ENCODE measurements at places on chromosomes 4 and X.

- DNase-seq = no peak
Observed at GRCh38 chr4:70746179-70746839, 24.5 kb downstream of the RUFY3 start.

- DNase-seq = no peak
Observed at GRCh38 chrX:75061701-75062100, 94.4 kb downstream of the ABCB7 start.

DNA sequence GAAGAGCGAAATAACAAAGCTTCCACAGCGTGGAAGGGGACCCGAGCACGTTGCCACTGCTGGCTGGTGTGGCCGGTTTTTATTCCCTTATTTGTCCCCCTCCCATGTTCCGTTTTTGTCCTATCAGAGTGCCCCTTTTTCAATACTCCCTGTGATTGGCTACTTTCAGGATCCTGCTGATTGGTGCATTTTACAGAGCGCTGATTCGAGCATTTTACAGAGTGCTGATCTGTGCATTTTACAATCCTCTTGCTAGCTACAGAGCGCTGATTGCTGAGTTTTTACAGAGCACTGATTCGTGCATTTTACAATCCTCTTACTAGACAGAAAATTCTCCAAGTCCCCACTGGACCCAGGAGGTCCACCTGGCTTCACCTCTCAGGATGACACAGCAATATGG is 250.9 kb upstream of the EPHA5 start:
- no peak for DNase-seq

DNA sequence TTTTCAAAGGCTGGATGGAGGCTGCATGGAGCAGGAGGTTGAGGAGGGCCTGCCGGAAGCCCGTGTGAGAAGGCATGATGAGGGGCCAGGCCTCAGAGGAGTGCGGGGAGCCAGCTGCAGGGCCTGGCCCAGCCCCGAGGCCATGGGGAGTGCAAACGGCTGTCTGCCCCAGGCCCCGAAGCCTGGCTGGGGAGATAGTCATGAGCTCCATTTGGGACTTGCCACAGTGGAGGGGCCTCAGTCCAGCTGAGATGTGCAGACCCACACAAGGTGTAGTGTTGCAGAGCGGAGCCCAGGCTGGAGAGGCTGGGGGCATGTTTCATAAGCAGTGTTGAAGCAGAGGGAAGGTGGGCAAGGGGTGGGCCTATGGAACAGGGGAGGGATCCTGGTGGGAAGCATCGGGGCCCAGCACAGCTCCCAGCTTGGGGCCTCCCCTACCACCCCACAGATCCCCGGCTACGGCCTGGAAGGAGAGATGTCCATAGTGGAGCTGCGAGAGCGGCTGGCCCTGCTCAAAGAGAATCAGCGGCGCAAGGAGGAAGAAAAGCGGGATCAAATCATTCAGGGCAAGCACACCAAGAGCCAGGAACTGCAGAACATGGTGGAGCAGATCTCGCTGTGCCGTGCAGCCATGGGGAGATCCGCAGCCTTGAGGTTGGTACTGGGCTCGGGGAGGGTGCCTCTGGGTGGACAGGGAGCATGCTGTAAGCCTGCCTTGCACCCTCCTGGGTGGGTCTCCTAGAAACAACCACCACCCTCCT is 9.1 kb upstream of the RNF4 start:
- DNase-seq = no peak

- no peak for DNase-seq
Observed at GRCh38 chr4:145886871-145887240, 51.8 kb downstream of the ZNF827 start.

DNA sequence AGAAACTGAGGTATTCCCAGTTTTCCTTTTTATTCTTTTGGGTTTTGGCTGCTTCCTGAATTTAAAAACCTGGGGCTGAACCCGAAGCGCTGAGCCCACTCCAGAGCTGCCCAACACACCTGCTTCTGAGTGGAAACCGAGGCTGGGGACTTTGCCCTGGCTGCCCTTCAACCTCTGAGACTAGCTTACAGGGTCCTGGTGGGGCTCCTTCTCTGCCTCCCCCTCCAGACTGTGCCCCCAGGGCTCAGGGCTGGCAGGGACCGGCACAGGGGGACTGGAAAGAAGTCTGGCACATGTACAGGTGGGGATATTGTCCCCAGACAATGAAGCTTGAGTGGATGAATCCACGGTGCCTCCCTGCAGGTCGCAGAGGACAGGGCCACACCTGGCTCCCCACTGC is 240.4 kb upstream of the PSAPL1 start:
- no peak for DNase-seq

Measured in NCI-H1436 (cell line).